Head of caudate nucleus (tissue), 42 donors: ENCODE measurements at places on chromosomes 4 and X.

DNA sequence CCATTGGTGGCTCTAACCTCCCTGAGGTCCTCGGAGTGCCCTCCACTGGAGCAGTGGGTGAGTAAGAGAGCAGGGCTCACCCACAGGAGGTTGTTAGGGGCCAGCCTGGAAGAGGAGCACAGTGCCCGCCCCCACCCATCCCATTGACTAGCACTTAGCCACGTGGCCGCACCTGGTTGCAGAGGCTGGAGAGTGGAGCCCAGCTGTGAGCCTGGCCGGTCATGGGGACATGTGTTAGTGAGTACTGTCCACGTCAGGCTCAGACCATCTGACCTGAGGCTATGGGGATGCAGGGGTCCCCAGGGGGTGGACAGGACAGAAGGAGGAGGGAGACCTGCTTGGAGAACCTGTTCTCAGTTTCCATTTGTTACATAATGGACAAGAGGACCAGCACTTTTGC lies 1.4 kb upstream of the MAN2B2 start:
- no peak for DNase-seq

DNA sequence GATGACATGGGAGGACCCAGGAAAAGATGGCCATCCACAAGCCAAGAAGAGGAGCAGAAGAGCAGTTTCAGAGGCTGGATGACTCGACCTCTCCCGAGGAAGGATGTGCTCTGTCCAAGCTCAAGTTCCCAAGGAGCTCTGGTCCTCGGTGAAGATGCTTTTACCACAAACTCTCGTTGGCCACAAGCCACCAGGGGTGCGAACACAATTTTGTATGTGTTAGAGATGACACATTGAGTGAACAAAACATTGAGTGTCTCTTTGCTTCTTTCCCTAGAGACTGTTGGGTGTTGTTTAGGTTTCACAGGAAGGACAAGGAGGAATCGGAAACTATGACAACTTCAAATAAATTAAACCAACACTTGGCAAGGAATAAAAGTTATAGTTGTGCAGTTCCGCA lies 26.3 kb downstream of the FGFBP1 start:
- DNase-seq, result no peak

DNA sequence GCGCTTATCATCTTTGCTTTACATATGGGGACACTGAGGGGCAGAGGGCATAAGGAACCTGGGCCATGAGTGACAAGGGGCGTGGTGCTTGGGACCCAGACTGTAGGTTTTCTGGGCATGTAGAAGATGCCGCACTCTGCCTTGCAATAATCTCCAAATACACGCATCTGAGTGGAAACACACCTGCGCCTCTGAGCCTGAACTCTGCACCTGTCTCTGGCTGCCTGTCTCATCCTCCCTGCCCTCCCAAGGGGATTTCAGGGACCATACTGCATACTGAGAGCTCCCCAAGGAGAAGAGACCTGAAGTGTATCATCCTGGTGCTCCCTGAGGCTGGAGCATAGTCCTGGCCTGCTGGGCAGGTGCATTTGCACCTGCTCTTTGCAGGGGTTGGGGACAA lies 34.7 kb upstream of the ASMTL start:
- DNase-seq, result no peak

GRCh38 chr4:20641976-20642375 lies 58.3 kb upstream of the PACRGL start:
- no peak for DNase-seq

GRCh38 chr4:74202062-74202586 lies 44.2 kb downstream of the MTHFD2L start:
- DNase-seq, result no peak

GRCh38 chr4:171473155-171473554 lies 340.0 kb upstream of the GALNTL6 start:
- no peak for DNase-seq

- no peak for DNase-seq
These were observed 8.4 kb downstream of the TDO2 start for GRCh38 chr4:155911905-155912304.

DNA sequence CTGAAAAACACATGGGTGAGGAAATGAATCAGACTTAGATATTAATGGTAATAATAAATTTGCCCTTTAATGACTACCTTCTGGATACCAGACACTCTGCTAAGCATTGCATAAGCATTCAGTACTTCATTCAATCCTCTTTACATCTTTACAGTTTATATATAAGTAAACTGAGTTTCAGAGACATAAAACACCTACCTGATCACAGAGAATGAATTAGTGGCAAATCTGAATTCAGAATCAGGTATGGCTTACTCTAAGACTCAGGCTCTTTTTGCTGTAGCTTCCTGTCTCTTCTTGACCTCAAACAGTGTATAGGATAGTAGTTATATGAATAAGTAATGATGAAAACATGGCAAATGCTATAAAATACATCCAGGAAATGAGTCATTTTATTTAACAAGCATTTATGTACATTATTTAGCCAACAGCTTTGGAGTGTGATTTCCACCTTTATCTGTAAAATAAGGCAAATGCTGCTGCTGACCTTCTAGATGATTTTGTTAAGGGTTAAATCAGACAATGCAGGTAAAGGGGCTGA lies 83.9 kb downstream of the VEGFC start:
- DNase-seq, result no peak

- no peak for DNase-seq
These were observed 123.3 kb downstream of the MBNL3 start for GRCh38 chrX:132365490-132365889.

GRCh38 chr4:179569549-179569948 lies 2127.3 kb upstream of the AGA start:
- DNase-seq, result no peak

DNA sequence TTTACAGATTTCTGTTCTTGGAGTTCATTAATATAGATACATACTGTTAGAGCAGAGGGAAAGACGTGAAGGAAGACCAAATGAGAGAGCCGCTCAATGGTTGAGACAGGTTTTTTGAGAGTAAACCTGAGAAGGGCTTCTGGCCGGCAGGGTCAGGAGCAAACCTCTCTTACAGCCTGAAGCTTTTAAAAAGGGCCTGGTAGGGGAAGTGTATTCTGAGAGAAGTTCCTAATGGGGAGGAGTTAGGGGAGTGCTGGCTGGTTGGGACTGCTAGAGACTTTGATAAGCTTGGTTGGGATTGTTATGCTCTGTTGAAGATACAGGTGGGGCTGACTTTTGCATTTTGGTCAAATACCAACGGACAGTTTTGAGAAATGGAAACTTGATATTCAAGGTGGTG lies 186.8 kb upstream of the PABPC4L start:
- DNase-seq, result no peak

DNA sequence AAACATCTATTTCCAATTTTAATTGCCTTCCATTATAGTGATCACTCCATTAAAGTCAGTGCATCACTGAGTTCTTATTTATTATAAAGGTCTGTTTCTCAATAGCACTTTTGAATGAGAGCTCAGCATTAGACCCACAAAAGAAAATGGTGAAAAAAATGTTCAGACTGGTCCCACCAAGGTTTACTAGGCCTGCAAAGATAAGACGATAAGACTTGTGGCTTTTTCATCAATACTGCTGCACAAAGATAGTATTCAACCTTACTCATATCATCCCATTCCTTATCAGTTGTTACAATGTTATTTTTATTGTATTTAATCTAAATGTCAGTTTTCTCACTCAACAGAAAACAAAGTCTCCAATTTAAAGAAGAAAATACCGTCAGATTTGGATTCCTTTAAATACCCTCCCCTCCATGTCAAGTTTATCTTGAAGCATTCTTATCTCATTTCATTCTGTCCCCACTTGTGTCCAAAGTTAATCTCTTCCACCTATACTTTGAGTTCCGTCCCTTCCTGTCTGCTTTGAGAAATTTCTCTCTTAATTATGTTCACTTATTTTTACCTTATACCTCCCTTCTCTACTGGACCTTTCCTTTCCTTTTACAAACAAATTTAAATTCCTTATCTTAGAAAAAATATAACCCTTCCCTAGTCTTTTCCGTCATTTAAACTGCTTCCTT lies 140.0 kb downstream of the GASK1B start:
- no peak for DNase-seq

DNA sequence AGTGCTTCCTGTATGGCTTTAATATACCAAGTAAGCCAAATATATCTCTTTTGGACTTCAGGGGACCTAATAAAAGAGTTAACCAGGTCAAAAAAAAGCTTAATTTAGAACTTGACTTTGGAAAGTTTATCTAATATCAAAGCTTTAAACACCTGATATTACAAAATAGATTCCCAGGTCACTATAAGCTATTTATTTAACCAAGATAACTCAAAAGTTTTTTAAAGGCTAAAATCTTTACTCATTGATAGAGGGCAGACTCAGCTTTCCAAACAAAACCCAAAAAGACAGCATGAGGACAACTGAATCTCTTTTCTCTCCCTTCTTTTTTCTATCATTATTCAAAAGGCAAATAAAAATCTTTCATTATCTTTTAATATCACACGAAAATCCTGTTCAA lies 19.5 kb downstream of the NUDT11 start:
- DNase-seq, result no peak

GRCh38 chrX:45824471-45824870 lies 623.8 kb upstream of the DIPK2B start:
- no peak for DNase-seq

GRCh38 chr4:141636082-141636770 lies at the start of gene IL15:
TSS of gene IL15 (plus strand) at chr4:141636583. CDS start at chr4:141719465, 82,882 bp downstream.
- DNase-seq, result peak; percentile 25

- DNase-seq, result no peak
These were observed 32.1 kb upstream of the VEGFC start for GRCh38 chr4:176824645-176825366.

GRCh38 chrX:39115166-39115565 lies 313.9 kb downstream of the MID1IP1 start:
- no peak for DNase-seq
